ENCODE measurements at places on chromosomes 16 and 17.

- no peak for DNase-seq
These were observed 186.5 kb downstream of the LGALS9B start for GRCh38 chr17:20280851-20281250.

DNA sequence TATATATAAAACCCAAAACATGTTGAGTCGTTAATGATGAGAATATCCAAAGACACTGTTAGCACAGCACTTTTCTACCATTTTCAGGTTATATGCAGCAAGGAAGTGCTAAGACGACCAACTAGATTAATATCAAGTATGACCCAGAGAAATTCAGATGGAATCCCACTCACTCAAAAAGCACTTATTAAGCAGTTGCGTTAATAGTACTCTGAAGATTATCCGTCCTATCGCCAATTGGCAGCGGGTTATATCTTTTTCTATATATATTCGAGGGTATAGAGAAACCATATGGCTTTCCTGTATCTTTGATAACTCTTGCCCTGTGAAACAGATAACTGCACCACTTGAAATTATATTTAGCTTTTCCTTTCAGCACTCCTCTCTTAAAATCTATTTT is 1.1 kb downstream of the CRLF3 start:
- no peak for DNase-seq

- DNase-seq, result no peak
These were observed 247.8 kb downstream of the XYLT1 start for GRCh38 chr16:17222871-17223401.

GRCh38 chr17:19398301-19399181 is 11.6 kb upstream of the MFAP4 start:
- no peak for DNase-seq

GRCh38 chr16:68936736-68937631 is 93.7 kb downstream of the TANGO6 start:
- no peak for DNase-seq

GRCh38 chr16:426906-427249 is 1.4 kb downstream of the RAB11FIP3 start:
- DNase-seq, result no peak

DNA sequence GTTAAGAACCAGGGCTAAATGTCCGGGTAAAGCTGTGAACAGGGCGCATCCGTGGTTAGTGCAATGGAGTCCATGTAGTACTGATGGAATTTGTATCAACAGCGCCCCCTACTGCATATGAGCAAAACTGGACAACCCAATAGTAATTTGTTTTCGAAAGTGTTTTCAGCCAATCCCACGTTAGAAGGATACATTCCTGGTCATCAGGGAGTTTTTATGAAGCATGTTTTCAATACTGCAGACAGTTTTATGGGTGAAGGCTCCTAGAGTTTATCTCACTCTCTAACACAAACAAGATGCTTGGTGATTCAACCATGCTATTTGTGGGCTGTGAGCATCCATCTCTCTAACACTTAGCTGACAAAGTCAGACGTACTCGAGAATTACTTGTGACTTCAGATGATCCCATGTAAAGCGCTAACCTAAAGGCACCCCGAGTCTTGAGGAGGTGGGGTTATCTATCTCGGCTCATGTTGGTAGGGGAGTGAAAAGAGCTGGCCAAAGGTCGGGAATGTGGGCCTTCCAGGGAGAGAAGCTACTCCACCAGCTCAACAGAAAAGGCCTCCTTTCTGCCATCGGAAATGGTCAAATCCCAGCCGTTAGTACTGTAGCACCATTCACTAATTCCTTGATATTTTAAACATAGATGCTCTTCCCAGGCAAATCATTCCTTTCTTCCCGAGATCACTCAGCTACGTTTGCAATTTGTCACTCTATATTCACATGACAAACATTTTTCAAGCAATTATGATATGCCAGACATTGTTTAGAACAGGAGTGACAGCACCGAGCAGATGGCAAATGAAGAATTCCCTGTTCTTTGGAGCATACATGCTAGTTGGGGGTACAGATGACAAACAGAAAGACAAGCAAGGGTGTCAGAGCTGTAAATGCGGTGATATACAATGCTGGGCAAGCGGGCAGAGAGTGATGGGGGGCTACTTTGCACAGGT is 46.9 kb upstream of the HNF1B start:
- peak; percentile 60 for DNase-seq

DNA sequence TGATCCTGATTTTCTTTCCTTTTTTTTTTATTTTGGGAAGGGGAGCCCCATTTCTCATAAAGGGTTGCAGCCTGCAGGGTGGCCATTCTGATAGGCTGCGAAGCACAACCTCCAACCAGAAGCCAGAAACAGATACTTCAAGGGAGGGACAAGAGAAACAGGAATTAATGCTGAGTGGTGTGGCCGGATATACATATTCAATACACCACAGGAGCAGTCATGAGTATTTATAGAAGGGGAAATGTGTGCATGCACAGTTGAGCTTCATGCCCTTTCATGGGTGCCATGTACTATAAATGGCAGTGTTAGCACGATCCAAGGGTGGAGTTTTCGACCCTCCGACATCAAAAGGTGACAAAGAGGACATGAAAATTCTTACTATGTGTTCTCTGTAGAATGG is 320.8 kb downstream of the CBLN1 start:
- DNase-seq, result no peak

- no peak for DNase-seq
These were observed 184.1 kb downstream of the PMP22 start for GRCh38 chr17:15081008-15081407.

DNA sequence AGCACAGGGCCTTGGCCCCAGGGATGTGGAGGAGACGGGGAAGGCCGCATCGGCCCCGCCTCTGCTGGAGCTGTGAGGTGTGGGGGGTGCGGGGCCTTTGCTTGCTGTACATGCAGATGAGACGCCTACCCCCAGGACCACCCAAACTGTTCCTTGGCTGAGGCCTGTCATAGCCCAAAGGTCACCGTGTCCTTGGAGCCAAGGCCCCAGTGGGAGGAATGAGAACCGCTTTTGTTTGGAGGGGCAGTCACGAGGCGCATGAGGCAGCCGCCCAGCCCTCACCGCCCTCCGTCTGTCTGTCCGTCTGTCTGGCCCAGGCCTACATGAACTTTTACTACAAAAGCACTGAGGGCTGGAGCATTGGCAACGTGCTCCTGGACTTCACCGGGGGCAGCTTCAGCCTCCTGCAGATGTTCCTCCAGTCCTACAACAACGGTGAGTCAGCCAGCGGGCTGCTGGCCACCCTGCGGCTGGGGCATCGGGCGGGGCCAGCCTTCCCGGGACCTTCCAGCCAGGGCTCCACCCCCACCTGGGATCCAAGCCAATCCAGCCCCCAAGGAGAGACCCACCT is 8.8 kb downstream of the TAX1BP3 start:
- DNase-seq, result no peak

- DNase-seq, result no peak
These were observed 5.2 kb downstream of the C16orf95 start for GRCh38 chr16:87312008-87312407.

GRCh38 chr17:4950746-4951204 is at the start of gene ENO3:
ENO3 (plus strand) TSS chr17:4951119; CDS start chr17:4951830, 711 bp downstream.
- no peak for DNase-seq

- no peak for DNase-seq
These were observed 164.2 kb upstream of the LHX1 start for GRCh38 chr17:36773039-36773438.

DNA sequence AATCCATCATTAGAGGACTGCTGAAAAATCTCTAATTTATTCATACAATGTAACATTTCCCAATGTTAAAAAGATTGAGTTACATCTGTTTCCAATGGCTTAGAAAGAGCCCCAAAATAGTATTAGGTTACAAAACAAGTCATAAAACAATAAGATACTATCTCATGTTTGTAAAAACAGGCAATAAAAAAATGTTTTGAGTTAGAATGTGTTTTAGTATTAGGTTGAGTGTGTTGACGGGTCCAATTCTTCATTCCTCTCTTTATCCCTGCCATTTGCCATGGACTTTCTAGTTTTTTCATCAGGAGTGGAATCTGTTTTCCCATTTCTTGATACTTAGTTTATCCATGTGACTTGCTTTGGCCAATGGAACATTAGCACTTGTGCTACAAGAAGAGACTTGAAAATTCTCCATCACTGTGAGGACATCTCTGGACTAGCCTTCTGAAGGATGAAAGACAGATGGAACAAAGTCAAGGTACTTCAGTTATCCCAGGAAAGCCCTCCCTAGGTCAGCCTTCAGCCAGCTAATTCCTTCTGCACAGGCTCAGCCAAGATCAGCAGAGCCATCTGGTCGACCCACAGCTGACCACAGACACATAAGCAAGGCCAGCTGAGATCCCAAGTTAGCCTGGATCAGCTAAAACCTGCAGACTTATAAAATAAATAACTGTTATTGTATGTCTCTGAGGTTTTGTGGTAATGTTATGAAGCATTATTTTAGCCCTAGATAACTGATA is 83.3 kb downstream of the HS3ST3A1 start:
- DNase-seq, result no peak

GRCh38 chr16:68417711-68418301 is 30.5 kb downstream of the SMPD3 start:
- peak; percentile 85 for DNase-seq

GRCh38 chr17:27532269-27533263 is 76.3 kb downstream of the KSR1 start:
- DNase-seq, result peak; percentile 68

- no peak for DNase-seq
These were observed 278.3 kb downstream of the SOX9 start for GRCh38 chr17:72399023-72399607.

DNA sequence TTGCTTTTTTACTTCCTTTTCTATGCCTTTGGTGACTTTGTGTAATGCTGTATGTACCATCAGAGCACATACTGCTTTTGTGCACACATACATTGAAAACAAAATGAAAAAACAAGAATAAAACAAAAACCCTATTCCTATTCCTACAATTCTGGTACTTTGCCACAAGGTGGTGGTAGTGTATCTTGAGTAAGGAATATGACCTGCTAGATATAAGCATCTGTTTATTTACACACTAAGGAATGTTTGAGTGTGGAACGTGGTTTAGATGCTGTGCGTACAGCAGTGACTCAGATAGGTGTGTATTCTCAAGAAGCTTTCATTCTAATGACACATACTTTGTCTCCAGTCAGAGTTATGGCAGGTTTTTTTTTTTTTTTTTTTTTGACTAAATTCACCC is 606.2 kb downstream of the WWOX start:
- DNase-seq, result no peak

GRCh38 chr16:56986361-56986760 is 3.0 kb upstream of the NLRC5 start:
- no peak for DNase-seq

- DNase-seq, result no peak
These were observed 16.8 kb upstream of the EMP2 start for GRCh38 chr16:10597187-10597601.

- no peak for DNase-seq
These were observed 116.2 kb upstream of the ELAC2 start for GRCh38 chr17:13134076-13134475.

GRCh38 chr16:81861503-81861902 is 82.4 kb downstream of the PLCG2 start:
- no peak for DNase-seq

DNA sequence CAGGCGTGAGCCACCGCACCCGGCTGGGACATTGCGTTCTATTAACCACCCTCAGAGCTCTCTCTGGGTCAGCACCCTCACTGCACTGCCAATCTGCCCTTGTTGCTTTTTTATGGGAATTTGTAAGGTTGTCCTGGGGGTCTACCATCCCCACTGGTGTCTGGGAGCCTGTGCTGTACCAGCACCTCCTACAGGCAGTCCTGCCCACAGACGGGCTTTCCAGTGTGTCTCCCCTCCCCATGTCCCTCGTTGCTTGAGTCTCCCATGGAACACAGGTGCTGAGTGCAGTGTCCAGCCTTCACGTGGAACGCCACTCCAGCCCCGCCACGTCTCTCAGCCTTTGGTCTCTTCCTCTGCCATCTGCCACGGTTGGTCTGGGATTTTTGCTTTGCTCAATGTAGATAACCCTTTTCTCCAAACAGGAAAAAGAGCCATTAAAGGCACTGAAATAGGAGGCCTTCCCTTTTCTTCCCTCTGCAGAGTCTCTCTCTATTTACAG is 68.0 kb upstream of the CBX4 start:
- no peak for DNase-seq

- DNase-seq, result no peak
These were observed 9.0 kb upstream of the FN3K start for GRCh38 chr17:82726427-82726826.

DNA sequence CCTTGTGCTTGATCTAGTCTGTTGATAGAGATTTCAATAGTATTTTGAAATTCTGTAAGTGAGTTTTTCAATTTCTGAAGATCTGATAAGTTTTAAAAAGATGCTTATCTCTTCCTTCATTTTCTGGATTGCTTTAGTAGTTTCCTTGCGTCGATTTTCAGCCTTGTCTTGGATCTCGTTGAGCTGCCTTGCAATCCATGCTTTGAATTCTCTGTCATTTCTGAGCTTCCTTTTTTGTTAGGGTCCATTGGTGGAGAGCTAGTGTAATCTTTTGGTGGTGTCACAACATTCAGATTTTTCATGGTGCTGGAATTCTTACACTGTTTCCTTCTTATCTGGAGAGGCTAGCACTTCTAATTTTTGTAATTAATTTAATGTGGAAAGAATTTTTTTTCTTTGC is 61.1 kb downstream of the SLFN11 start:
- no peak for DNase-seq

- DNase-seq, result no peak
These were observed 36.4 kb downstream of the RHBDL3 start for GRCh38 chr17:32302037-32302436.

DNA sequence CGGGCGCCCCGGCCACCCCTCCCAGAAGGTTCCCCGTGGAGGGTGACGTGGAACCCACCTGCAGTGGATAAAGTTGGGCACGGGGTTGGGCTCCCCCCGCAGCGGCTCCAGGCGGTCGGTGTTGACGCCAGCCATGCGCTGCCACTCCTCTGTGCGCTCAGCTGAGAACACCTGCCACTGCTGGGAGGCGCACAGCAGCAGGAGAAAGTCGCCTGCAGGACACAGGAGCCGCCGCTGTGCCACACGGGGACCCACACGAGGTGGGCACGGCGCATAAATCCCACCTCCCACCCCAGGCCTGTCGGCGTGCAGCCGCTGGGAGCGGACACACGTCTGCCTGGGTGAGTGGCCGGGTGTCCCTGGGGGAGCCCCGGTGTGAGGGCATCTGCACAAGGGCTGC is 20.7 kb downstream of the CTU2 start:
- no peak for DNase-seq

DNA sequence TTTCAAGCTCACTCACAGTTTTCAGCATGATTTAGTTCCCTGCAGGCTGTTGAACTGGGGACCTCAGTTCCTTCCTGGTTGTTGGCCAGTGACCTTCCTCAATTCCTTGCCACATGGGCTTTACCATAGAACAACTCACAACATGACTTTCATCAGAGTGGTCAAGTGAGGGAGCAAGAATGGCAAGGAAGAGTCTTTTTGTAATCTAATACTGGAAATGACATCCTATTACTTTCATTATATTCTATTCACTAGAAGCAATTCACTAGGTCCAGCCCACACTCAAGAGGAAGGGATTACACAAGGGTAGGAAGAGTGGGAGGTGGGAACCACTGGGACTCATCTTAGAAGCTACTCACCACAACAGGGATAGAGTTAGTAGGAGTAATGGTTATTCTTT is 57.6 kb downstream of the SYT17 start:
- no peak for DNase-seq

DNA sequence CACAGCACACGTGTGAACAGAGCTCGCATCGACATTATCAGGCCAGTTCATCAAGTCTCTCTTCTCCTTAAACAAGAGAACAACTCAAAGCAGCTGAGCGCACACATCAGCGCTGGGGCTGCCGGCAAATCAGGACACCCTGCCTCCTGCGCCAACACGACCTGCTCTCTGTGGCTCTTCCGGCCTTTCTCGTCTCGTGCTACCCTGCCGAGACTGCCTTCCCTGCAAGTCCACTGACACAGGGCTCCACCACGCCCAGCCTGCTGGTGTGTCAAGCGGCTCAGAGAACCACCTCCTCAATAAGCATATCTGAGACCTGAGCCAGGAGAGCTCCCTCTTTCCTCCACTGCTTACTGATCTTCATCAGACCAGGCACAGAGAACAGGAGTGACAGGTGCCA is 96.9 kb downstream of the ZNF778 start:
- peak; percentile 41 for DNase-seq

Data from CD4-positive, alpha-beta T cell treated with Interleukin-4 for 1 hour (primary cell).